ENCODE measurements at places on chromosomes 12 and 14.

GRCh38 chr12:128644664-128645296 is 179.0 kb downstream of the SLC15A4 start:
- DNase-seq: no peak

DNA sequence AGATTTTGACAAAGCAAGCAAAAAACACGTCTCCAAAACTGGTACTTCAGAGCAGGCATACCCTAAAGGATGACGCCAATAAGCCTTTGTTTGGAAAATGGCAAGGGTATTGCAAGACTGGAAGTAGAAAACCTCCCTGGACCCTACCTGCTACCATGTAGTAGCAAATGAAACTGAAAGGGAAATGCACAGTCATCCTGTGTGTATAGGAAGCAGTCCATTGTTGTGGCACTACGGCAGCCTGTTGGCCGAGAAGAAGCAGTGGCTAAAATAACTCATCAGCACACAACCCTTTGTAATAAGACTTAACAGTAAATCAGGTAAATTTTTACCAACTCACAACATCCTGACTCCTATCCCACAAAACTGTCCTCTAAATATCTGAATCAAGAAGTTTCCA is 386.4 kb downstream of the RGS6 start:
- no peak for DNase-seq

DNA sequence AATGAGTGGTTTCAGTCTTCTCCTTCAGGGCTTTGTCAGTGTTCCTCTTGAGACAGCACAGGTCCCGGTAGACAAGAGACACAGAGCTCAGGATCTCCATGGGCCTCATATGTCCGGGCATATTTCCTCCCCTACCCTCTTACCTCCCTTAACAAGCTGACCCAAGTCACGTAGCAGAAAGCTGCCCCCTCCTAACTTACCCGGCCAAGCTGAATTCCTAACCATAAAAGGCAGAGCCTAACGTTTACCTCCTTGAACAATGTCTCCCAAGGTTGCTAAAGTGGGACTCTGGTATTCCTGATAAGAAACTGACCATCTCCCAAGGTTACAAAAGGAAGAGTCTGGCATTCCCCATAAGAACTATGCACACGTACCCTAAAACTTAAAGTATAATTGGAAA is 182.2 kb upstream of the USP15 start:
- DNase-seq: no peak

- no peak for DNase-seq
These were observed 43.9 kb upstream of the IQSEC3 start for GRCh38 chr12:22530-23201.

GRCh38 chr12:48157889-48158370 is 615 bp upstream of the ASB8 start:
- no peak for DNase-seq

GRCh38 chr14:63993992-63994391 is 141.2 kb downstream of the SYNE2 start:
- DNase-seq: no peak

All from NCI-H460 (cell line).